Stimulated activated CD8-positive, alpha-beta memory T cell treated with anti-CD3 and anti-CD28 coated beads, Interleukin-4, amount 100 ng/mL, for 1 hour (primary cell): ENCODE measurements at places on chromosomes 4 and X.

DNA sequence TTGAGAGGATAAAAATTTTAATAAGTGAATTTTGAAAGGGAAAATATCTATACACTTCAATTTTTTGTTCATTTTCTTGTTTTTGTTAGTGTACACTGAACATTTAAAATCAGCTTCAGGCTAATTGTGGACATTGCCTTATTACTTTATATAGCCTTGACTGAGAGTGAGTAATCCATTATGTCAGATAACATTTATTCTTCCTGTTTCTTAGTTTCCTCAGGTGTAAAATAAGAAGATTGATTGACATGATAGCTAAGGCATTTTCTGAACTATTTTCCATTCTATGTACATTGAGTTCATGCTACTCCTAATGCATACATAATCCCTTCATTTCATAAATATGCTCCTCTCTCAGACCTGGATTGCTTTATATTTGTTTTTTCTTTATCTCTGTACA lies 607.3 kb upstream of the AADAT start:
- no peak for DNase-seq

- no peak for DNase-seq
Observed at GRCh38 chrX:103362474-103362873, 6.2 kb downstream of the TCEAL9 start.

GRCh38 chr4:105451346-105451745 lies 22.5 kb downstream of the PPA2 start:
- no peak for DNase-seq

- DNase-seq: no peak
Observed at GRCh38 chrX:104319346-104319745, 64.6 kb upstream of the ESX1 start.

GRCh38 chrX:16310326-16310725 lies 143.0 kb downstream of the MAGEB17 start:
- no peak for DNase-seq

GRCh38 chrX:97399400-97399799 lies 515.7 kb downstream of the RPA4 start:
- DNase-seq: no peak

DNA sequence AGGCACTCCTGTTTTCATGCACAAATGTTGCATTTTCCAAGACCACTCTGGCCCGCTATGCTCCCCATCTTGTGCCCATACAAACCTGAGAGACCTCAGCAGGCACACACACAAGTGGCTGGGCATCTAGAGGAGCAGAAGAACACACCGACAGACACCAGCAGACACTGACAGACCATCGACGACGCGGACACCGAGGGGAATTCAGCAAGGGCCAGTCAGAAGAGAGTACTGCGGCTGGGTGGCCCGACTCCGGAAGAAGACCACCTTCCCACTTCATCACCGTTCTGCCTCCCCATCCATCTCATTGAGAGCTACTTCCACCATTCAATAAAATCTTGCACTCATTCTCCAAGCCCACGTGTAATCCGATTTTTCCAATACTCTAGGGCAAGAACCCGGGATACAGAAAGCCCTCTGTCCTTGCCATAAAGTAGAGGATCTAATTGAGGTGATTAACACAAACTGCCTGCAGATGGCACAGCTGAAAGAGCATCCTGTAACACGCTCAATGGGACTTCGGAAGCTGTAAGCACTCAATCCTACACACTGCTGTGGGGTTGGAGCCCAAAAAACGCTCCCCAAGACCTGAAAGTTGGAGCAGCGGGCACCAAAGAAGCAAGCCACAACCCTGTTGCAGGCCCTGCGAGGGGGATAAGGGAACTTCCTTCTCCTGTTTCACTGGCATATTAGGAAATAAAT lies 780.9 kb downstream of the ARAP2 start:
- no peak for DNase-seq

- no peak for DNase-seq
Observed at GRCh38 chrX:151386838-151387459, 10.1 kb upstream of the VMA21 start.

DNA sequence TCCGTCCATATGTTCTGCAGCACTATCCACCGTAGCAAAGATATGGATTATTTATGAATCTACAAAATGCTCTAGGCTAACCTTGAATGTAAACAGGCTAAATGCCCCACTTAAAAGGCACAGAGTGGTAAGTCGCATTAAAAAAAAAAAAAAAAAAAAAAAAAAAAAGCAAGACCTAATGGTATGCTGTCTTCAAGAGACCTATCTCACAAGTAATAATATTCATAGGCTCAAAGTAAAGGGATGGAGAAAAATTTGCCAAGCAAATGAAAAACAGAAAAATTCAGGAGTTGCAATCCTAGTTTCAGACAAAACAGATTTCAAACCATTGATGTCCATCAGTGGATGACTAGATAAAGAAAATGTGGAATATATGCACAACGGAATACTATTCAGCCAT lies 139.4 kb downstream of the GLRA3 start:
- DNase-seq: no peak

- no peak for DNase-seq
Observed at GRCh38 chr4:38190717-38191178, 230.6 kb downstream of the PTTG2 start.

DNA sequence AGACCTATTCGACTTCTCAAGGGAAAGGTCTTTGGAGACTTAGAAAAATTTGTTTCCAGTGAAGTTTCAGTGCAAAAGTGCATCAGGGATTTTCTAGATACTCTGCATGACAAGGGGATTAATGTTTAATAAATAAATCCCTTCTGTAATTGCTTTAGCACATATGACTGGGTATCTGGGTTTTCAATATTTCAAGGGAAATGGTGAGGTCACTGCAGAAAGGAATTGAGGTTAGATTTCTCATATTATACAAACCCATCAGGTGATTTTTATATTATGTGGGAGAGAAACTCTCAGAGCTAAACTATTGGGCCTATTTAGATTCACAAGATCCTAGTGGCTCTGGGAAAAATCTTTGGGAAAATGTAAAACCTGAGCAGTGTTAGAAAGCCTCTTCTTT lies 48.3 kb upstream of the SLC4A4 start:
- DNase-seq: no peak

- peak; percentile 21 for DNase-seq
Observed at GRCh38 chr4:87007528-87008446, 73.0 kb downstream of the AFF1 start.

DNA sequence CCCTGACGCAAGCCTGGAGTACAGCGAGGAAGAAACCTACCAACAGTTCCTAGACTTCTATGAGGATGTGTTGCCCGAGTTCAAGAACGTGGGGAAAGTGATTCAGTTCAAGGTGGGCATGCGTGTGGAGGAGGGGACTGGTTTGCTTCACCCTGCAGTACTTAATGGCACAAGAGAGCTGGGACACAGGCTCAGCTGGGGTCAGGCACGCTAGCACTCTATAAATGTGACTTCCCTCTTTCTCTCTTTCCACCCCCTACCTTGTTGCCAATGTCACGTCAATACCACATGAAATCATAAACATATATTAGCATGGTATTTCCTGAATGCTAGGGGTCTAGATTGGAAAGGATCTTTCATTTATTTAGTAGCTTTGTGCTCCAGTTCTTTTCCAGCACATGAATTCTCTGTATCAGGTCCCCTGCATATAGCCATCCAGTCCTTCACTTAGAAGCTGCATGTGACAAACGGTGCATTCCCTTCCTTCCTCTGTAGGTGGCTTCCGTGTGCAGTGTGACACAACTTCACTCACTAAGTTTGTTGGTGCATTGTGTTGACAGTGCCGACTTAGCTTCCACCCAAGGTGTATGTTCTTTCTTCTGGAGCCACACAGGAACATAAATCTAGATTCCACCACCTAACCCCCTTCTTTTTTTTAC lies 25.6 kb downstream of the ZRSR2 start:
- DNase-seq: no peak

DNA sequence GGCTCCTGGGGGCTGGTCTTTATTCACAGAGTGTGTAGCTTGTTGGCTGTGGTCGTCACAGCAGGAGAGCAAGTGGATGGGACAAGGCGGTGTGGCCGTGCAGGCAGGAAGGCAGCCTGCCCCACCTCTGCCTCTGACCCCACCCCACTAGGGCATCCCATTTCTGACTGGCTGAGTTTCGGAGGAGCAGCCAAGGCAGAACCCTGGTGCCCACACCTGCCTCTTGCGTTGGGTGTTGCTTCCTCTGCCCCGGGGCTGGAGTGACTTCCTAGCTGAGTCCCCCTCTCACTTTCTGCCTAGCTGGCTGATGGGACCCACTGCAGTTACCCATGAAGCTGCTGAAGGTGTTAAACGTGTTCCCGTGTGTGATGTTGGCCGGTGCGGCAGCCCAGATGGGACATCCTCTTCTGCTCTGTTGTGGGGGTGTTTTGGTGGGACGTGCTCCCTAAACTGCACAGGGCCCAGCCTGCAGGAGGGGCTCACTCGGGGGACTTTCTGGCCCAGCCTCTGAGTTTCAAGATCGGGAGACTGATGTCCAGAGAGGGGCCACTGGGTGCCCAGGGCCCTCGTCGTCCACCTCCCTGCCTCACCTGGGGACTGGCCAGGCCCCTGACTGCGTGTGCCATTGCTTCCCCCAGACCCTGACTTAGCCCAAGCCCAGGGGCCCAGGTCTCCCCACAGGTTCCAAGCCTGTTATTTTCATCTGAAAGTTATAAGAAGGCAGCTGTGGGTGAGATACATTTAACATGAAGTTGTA lies 101.5 kb downstream of the PSAPL1 start:
- DNase-seq: no peak

- DNase-seq: no peak
Observed at GRCh38 chrX:80513625-80514024, 93.4 kb downstream of the TENT5D start.

GRCh38 chrX:53284684-53285447 lies 3.5 kb upstream of the IQSEC2 start:
- DNase-seq: no peak

DNA sequence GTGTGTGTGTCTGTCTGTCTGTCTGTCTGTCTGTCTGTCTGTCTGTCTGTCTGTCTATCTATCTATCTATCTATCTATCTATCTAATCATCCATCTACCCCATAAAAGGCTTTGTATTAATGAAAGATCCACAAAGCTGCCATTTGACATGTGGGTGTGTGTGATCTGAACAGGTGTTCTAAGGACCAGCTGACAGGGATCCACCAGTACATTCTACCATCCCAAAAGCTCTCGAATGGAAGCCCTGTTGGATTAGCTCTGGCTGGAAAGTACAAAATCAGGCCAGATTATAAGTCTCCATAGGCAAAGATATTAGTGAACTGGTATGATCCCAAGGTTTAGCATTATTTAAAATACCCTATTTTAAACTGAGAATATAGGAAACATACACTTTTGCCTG lies 299.3 kb downstream of the CAMK2D start:
- no peak for DNase-seq

DNA sequence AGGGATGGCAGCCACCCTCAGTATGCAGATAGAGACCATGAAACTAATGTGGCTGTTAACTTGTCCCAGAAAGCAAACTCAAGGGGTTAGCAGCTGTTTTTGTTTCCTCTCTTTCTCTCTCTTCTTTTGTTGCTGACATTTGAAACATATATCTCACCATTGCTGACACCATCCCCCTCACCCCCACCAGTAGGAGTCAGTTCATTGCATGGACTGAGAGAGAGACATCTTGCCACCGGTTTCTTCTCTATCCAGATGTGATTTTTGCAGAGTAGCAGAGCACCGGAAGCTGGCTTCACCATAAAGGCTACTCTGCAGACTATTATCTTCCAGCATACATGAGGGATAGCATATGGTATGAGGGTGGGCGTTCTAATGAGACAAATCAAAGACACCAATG lies 177.1 kb upstream of the FRG1 start:
- no peak for DNase-seq

- no peak for DNase-seq
Observed at GRCh38 chrX:134604701-134605311, 53.5 kb downstream of the PLAC1 start.

- no peak for DNase-seq
Observed at GRCh38 chr4:15513545-15513944, 43.9 kb downstream of the CC2D2A start.

- DNase-seq: no peak
Observed at GRCh38 chr4:6715704-6716017, 313 bp upstream of the BLOC1S4 start.

DNA sequence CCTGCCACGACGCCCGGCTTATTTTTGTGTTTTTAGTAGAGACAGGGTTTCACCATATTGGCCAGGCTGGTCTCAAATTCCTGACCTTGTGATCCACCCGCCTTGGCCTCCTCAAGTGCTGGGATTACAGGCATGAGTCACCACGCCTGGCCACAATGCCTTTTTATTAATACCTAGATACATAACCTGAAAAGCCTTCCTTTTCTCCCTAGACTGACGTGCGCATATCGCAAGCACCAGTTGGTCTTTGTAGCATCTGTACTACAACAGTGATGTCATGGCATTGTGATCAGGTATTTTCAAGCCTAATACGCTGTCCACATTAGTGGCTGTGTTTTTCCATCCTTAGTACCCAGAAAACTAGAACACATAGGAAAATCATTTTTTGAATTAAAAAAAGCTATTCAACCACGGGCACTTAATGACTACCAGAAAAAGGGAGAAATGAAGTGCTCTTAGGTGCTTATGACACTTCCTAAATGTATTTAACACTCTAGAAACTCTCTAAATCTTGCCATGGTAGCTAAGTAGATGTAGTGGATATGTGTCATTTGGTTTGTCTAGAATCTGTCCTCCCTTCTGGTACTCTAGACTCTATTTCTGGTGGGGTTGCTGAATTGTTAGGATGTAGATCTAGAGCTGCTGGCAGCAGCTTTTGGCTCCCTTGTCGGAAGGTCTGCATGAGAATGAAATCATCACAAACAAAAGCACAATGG lies 707.8 kb downstream of the STIM2 start:
- DNase-seq: no peak

GRCh38 chr4:38950159-38950558 lies 82.0 kb downstream of the TMEM156 start:
- DNase-seq: no peak

GRCh38 chrX:47776292-47777006 lies 60.3 kb upstream of the ZNF81 start:
- no peak for DNase-seq

DNA sequence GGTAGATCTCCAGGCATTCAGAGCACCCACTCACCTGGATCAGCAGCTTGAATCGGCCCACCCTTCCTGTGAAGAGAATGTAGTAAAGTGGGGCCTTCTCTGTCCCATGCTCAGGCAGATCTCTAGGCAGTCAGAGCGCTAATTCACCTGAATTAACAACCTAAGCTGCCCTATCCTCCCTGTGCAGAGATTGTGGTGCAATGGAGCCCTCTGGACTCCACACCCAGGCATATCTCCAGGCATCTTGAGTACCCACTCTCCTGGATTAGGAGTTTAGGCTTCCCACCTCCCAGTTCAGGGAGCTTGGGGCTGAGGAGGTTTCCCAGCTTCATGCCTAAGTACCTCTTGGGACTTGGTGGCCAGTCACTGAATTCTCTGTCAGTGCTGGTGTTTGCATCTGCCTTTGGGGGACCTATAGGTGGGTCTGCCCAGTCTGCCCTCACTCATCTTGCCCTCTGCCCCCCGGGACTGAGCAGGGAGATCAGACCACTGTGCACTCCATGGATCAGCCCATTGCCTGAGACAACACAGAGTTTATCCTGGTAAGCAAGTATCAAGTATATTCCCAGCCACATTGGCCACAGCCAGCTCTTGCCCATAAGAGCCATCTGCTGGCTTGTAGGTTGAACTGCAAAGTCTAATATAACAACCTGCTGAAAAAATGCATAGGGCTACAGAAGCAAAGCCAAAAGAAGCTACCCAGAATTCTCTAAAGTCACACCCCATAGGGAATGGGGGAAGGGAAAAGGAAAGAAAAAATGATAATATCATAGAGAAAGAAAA lies 372.9 kb downstream of the KLHL13 start:
- DNase-seq: no peak
